ENCODE measurements at places on chromosomes 7 and 10.

GRCh38 chr10:71080381-71081228, 131.8 kb upstream of the UNC5B start:
- no peak for DNase-seq

DNA sequence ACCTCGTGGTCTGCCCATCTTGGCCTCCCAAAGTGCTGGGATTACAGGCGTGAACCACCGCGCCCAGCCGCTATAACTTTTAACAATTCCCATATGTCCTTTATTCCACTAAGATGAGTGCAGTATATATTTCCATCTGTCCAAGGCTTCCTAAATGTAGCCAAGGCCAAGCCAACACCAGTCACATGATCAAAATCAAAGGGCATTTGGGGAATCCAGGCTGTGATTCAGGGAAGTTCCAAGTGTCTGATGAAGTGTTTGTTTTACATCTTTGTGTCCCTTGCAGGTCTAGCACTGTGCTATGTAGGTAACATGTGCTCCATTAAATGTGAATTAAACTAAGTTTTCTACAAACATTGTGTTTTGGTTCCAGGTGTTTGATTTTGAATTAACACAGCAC, 20.8 kb downstream of the AKR1E2 start:
- DNase-seq, result no peak

- peak; percentile 88 for DNase-seq
Measured at GRCh38 chr10:61902445-61903220, 1.1 kb downstream of the ARID5B start.

DNA sequence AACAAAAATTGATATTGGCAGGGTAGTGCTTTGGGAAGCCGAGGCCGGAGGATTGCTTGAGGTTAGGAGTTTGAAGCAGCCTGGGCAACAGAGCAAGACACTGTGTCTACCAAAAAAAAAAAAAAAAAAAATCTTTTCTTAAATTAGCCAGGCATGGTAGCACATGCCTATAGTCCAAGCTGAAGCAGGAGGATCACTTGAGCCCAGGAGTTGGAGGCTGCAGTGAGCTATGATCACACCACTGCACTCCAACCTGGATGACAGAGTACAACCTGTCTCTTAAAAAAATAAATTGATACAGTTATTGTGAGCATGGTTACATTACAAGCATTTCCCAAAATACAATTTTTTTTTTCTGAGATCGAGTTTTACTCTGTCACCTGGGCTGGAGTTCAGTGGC, 59.4 kb upstream of the SVIL start:
- DNase-seq, result no peak

DNA sequence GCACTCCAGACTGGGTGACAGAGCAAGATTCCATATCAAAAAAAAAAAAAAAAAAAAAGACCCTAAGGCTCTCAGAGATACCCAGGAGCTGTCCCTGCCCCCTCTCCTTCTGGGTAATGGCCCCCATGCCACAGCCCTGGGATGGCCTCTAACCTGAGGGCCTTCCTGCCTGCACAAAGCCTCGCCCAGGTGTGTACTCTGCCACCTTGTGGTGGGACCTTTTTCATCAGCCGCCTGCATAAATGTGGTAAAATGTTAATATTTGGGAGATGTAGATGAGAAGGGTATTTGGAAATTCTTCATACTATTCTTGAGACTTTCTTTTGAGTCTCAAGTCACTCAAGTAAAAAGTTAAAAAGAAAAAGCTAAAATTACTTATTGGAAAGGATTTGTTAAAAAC, 46.3 kb upstream of the RNF216 start:
- DNase-seq, result peak; percentile 55

- DNase-seq, result no peak
Measured at GRCh38 chr10:43884501-43885105, 235.9 kb upstream of the ZNF32 start.

DNA sequence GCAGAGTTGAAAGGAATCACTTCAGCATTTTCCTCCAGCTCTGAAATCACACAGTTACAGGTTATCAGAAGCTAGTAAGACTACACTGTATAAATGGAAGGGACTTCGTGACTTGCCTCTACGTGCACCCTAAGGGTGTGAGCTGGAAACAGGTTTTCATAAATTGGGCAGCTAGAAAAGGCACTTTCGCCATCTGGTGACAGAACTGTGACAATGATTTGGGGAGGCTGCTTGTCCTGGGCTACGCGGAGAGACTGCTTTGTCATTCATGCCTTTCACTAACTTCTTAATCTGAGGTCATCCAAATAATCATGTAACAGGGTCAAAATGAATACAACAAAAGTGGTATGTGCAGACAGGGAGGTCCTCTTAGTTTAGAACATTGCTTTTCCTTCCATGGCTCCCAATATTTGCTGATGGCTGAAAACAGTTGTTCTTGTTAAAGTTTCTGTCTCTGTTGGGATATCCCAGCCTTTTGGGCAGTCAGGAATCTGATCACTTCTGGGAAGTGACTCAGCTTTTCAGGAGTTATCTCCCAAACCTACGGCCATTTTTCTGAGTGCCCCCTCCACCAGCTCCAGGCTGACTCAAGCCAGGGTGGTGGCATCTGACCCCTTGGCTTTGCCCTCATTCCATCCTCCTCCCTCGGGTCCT, 17.8 kb downstream of the VWC2 start:
- DNase-seq, result peak; percentile 70

DNA sequence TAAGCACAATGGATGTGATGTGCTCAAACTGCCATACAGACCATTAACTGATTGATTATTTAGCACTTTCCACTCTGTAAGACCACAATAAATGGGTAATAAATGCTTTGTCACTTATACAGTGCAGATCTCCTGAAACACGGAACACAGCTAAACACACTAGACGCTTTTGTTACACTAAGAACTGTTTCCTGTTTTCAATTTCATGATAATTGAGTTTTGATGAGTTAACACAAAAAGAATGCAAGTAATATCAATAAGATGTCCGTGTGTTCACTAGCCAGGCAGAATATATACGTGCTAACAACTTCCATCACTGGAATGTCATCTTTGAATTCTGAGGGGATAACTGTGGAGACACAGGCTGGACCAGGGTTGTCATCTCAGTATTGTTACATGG, 178.8 kb downstream of the SKAP2 start:
- no peak for DNase-seq

DNA sequence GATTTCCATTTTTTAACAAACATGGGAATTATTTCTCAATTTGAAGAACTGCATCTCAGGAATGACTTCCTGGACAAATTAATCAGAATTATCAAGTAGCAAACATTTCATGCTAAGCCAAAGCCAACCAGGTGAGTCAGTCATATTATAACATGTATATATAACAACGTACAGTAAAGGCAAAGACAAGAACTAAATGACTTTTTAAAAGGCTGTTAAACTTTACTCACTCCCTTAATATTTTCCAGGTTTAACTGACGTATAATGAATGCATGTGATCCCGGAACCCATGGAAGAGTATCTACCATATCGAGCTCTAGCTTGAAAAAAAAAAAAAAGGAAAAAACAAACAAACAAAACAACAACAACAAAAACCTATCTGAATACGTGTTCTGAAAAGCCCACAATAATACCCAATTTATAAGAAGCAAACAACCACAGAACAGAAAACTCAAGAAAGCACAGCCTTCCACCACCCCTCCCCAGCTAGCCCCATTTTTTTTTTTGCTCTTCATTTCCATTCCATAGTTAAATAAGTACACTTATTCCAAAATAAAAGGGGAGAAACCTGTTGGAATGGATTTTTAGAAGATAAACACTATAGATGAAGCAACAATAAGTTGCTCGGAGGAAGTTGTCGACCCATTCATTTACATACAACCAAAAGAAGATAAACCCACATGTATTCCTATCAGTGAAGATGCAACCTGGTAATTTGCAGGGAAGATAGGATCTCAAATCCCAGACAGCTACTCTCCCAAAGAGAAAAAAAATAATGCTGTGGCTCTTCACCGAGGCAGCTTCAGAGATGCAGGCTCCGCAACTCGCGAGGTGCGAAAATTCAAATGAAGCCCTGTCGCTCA, 537 bp downstream of the NAPEPLD start:
- peak; percentile 22 for DNase-seq

DNA sequence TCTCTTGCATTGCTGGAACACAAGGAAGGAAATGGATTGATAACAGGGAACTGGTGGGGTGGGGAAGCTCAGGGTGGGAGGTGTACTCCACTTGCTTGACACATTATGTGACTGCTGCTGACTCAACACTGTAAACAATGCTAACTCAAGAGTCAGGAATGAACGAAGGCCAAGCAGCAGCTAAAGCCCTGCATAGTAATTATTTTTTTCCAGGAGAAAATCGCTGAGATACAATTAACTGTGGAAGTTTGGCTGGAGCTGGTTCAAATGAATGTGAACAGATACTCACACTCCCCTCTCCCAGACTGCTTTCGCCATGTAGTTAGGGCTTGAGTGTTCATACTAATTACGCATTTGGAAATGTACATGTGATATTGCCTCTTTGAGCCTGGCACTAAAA, 170.9 kb upstream of the AOAH start:
- DNase-seq, result no peak

DNA sequence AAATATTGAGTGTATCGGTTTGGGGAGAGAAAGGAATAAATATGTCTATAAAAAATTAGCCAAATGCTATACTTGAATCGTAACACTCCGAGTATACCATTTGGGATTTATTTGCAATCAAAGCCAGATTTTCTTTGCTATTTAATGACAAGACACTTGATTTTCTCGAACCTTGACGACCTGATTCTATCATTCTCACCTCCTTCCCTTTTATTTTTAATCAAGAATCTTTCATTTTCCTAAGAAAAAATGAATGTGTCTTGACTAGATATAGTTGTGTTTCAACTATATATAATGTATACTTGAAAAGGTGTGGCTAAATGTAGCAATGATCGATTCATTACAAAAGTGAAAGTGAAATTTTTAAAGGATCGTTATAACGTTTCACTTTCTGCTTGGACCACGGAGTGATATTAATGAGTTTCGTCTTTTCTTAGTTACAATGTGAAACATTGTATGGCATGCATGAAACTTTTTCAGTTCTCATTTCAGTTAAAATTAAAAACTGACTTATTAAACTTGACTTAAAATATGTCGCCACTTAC, 562 bp downstream of the NUB1 start:
- no peak for DNase-seq

DNA sequence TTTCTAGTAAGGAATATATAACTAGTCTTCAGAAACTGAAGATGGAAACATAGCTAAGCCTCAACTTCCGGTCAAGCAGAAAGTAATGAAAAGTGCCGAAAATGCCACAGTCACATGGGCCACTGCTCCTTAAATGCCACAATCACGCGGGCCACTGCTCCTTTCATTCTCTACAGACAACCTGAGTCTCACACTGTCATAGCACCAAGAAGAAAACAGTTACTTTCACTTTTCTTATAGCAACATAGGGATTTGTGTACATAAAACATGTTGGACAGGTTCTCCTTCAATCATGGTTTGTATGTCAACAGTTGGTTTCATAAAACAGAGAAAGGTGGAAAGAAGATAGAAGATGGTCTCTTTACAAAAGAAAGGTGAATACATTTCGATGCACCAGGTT, 48.6 kb upstream of the NOBOX start:
- DNase-seq, result no peak

DNA sequence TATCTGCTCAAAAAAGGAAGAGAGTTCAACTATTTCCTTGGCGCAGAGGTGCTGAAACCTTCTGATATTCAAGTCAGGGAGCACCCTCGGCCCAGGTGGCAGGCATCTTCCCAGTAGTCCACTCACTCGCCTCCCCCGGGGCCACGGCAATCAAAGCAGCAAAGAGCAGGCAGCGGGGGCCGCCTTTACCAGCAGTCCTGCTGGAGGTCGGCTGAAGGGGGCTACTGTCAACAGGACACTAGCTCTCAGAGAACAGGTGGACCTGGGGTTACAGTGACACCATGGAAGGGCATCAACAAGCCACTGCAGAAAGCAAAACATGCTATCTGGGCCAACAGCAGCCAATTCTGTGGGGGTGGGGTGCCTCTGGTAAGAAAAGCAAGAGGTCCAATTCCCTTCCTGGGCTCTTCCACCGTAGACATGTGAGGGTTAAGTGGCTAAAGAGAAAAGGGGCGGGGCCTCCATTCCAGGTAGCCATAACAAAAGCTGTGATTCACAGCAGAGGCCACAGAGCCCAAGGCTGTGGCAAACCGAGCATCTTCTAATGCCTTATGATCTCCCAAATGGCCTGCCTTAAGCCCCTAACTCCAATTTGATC, 9.4 kb downstream of the FZD9 start:
- no peak for DNase-seq

GRCh38 chr10:132575320-132576201, 38.0 kb downstream of the INPP5A start:
- peak; percentile 85 for DNase-seq

DNA sequence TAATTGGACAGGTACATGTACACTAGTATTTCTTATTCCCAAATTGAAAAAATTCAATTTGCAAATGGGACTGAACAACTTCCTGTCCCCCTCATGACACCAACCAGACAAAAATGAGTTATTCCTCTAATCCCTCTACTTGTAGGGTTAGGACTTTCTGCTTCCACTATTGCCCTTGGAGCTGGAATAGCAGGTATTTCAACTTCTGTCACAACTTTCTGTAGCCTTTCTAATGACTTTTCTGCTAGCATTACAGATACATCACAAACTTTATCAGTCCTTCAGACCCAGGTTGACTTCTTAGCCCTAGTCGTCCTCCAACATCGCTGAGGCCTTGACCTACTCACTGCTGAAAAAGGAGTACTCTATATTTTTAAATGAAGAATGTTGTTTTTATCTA, 6.4 kb downstream of the CYP3A7 start:
- DNase-seq, result no peak

DNA sequence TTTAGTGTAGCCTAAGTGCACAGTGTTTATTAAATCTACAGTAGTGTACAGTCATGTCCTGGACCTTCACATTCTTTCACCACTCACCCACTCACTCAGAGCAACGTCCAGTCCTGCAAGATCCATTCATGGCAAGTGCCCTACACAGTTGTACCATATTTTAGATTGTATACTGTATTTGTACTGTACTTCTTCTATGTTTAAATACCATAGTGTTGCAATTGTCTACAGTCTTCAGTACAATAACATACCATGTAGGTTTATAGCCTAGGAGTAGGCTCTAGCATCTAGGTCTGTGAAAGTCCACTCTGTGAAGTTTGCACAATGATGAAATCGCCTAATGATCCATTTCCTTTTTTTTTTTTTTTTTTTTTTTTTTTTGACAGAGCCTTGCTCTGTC, 12.0 kb downstream of the EEPD1 start:
- peak; percentile 41 for DNase-seq

GRCh38 chr7:143518521-143518920, 40.8 kb downstream of the TAS2R41 start:
- DNase-seq, result no peak

GRCh38 chr7:75629044-75629443, 109.7 kb downstream of the HIP1 start:
- no peak for DNase-seq

GRCh38 chr7:43791665-43792064, 33.2 kb downstream of the BLVRA start:
- DNase-seq, result peak; percentile 55

DNA sequence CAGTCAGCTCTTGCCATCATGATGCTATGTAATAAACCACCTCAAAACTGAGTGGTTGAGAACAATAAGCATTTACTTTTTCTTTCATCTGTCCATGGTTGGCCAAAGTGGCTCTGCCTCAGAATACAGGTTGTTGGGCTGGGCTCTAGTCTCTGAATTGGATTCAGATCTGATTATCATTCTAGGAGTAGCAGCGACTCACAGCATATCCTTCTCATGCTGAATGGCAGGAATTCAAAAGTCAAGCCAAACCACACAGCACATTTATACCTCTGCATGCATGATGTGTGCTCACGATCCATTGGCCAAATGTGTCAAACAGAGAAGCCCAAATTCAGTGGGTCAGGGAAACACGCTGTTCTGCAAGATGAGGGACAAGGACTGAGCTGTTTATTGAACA, 13.6 kb upstream of the GALNT11 start:
- DNase-seq, result no peak

Data from hematopoietic multipotent progenitor cell treated with erythropoietin and hydrocortisone succinate and interleukin-3 and kit ligand, for 4 days (in vitro differentiated cells).